SK-N-SH treated with all-trans-retinoic acid at 6 μM for 48 hours (cell line): ENCODE measurements at places on chromosomes 3 and 15.

- no peak for ATAC-seq
Measured at GRCh38 chr15:65963911-65964482, 94.7 kb downstream of the RAB11A start.

DNA sequence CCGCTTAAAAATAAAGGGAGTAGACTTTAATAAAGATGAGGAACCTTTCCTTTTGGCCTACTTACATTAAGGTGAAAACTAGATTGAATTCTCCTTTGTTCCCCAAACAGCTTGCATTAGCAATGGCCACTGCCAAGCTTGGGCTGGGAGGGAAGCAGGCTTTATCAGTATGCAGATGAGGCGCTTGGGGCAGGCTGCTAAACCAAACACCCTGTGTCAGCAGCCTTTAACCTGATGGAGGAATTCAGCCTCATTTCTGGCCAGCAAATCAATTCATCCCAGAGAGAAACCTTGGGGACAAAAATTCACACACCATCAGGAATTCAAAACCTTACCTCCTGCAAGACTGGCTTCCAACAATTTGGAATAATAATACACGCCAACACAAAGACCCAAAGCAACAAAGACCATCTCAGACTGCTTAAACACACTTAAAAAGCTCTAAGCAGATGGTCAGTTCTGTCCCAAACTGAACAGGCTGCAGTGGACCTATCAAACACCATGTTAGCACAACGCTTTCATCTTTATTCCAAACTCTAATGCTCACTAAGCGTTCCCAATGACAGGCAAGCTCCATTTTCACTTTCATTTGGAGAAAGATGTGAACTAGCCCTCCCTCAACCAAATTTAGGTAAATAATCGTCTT, 255.1 kb upstream of the CMC1 start:
- ATAC-seq: no peak

DNA sequence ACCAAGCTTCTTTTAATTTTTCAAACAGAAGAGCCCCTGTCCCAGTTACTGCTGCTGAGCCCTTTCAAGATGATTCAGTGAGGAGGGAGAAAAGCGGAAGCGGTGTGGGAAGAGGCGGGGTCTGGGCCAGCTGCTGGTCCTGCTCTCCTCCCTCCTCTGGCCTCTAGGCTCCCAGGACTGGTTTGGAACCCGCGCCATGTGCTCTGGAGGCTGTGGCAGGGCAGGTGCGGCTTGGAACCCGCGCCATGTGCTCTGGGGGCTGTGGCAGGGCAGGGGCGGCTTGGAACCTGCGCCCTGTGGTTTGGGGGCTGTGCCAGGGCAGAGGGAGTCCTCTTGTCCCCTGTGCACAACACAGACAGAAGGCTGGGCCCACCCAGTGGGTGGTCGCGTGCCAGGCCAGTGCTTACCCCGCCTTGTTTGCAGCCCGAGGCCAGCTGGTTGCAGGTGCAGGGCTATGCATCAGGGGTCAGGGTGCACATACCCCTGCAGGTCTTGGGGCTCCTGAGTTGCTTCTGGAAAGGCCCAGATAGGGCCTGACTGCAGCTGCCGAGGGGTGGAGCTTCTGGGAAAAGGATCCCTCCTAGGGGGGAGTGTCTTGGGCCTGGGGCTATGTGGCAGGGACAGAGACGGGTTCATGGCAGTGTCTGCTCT, 12.2 kb downstream of the ALG1L2 start:
- no peak for ATAC-seq

- ATAC-seq: no peak
Measured at GRCh38 chr3:52388933-52389332, 56.0 kb downstream of the SEMA3G start.

GRCh38 chr3:72440491-72440890, 407.8 kb downstream of the SHQ1 start:
- ATAC-seq: no peak

GRCh38 chr3:41933154-41933676, 28.7 kb downstream of the ULK4 start:
- no peak for ATAC-seq

DNA sequence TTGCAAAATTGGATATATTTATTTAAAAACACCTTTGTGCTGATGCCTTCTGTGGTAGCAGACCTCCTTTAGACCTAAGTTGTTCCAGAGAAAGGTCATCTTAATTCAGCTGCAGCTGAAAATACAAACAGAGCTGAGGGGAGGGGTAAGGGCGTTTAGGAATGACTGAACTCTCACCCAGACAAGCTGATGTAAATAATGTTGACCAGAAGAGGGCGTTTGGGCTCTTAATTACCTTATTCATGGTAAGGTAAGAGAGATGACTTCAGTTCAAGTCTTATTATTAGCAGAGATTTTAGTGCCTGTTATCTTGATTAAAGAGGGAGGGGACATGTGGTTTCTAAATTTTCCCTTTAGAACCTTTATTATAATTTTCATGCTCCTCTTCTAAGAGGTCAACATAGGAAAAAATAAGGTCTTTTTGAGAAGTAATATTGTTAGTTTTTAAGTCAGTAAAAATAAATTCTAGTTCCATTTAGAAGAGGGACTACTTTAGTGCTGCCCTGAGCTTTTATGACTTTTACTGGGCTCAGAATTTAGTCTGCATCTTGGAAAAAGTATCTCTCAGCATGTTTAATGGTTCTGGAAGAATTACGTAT, 46.3 kb downstream of the GPR171 start:
- peak; percentile 91 for ATAC-seq

DNA sequence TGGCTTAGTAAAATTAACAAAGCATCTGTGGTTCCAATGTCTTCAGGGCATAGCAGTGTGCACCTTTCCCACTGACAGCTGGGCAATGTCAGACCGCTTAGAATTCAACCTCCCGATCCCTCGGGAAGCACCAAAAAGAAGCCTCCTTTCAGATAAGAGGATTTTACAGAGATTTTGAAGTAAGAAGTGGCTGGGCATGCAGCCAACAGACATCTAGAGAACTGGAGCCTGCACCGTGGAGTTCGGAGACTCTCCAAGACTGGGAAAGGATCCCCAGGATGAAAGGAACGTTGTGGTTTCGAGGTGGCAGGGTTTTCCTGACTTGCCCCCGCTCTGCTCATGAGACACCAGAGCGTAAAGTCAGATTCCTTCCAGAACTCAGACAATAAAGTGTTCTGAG, 5.3 kb downstream of the FAM174B start:
- ATAC-seq: no peak

- no peak for ATAC-seq
Measured at GRCh38 chr15:50184863-50185504, 3.0 kb downstream of the SLC27A2 start.

- ATAC-seq: peak; percentile 22; the same call in 2 of the 3 replicates
Measured at GRCh38 chr3:37210230-37210629, 35.8 kb upstream of the LRRFIP2 start.

DNA sequence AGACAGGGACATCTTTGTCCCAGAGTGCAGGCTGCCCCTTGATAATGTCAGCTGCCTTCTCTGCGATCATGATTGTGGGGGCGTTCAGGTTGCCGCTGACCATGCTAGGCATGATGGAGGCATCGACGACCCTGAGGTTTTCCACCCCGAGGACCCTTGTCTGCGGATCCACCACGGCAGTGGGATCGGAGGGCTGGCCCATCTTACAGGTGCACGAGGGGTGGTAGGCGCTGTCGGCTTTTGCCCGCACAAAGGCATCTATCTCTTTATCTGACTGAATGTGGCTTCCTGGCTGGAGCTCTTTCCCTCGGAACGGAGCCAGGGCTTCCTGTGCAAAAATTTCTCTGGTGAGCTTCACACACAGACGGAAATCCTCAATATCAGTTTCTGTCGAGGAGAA, 28.4 kb downstream of the CHDH start:
- ATAC-seq: no peak

GRCh38 chr3:148464246-148464645, 233.5 kb upstream of the AGTR1 start:
- no peak for ATAC-seq

GRCh38 chr3:179416681-179417080, 34.6 kb downstream of the GNB4 start:
- ATAC-seq: peak; percentile 94

GRCh38 chr3:100825574-100825973, 116.3 kb downstream of the TFG start:
- ATAC-seq: no peak

DNA sequence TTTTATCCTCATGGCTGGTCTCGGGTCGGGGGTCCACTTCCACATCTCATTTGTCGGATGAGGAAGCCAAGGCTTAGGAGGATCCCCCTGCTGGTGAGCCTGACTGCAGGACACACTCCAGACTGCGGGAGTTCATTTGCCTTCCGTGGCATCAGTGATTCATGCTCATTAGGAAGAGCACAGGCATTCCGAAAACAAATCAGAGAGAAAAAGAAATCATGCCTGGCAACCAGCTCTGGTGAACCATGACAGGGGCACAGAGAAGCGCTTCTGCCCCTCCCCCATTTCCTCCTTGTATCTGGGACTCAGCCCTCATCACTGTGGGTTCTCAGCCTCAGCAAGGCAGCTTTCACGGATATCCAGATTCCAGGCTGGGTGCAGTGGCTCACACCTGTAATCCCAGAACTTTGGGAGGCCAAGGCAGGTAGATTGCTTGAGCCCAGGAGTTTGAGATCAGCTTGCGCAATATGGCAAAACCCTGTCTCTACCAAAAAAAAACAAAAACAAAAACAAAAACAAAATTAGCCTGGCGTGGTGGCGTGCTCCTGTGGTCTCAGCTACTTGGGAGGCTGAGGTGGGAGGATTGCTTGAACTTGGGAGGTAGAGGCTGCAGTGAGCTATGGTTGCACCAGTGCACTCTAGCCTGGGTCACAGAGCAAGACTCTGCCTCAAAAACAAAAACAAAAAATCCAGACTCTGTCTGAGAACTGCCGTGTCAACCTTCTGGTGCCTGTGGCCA, 28.4 kb downstream of the IRAK2 start:
- peak; percentile 85 for ATAC-seq

DNA sequence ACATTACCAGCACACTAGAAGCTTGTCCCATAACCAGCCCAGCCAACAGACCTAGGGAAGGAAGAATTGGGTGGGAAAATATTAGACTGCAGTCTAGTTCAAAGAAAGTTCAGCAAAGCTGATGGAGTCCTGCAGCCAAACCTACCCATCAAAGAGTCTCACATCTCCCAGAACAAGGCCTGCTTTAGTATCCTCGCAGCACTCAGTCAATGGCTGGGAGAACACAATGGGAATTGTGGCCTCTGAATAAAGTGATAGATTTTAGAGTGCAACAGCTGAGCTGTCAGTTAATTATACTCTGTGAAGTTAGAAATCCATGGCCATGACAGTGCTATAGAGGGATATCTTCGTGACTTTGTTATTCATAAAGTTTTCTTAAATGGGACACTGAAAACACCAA, 207.2 kb upstream of the NAALADL2 start:
- no peak for ATAC-seq

DNA sequence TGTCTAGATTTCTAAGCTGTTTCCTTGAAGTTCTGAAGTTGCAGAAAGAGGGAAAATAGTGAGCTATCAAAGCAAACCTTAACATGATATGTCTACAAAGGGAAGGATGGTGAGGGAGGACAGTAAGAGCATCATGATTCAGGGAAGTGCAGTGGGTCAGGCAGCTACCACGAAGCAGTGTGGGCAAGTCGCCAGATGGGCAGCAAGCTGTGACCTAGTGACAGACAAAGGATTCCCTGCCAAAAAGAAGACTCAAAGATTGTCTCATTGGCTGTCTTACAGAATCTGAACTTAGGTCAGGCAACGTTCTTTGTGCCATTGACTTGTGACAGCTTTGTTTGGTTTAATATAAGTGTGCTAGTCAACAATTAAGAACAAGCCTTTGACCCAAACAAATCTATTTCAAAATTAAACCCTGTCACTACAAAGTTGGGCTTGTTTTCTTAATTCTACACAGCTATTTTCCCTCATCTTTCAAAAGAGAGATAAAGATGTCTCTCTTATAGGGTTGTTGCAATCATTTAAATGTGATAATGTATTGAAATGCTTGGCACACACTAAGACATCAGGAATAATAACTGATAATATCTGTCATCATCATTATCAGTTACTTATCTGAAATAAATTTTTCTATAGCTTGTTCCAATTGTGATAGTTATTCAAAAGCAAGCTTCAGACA, 153.3 kb downstream of the ECT2 start:
- no peak for ATAC-seq

DNA sequence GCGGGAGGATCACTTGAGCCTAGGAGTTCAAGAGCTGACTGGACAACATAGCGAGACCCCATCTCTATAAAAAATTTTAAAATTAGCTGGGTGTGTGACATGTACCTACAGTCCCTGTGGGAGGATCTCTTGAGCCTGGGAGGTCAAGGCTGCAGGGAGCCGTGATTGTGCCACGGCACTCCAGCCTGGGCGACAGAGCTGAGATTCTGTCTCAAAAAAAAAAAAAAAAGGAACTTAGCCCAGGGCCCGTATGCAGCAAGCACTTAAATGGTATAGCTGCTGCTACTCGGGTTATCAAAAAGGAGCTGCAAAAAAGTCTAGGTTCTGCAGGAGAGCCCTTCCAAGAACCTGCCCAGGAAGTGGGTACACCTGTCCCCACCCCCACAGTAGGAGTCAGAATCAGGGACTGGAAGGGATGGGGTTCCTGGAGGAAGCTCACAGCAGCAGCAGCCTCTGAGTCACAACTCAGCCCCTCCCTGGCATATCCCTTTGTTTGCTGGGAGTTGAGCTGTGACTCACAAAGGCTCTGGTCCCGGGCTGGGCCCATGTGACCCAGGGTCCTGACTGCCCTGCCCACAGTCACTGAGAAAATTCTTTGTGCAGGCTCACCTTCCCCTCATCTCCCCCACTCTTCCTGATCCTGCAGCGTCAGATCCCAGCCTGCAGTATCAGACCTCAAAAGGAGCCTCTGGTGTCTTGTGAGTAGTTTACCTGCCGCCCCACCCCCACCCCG, at the start of gene SPATA12:
Gene SPATA12 (plus strand): TSS at position 576 of the 733 bp plus-strand sequence. CDS start 13,031 bp downstream, outside the sequence.
- ATAC-seq: peak; percentile 99

GRCh38 chr3:7309641-7310102, 448.8 kb downstream of the GRM7 start:
- no peak for ATAC-seq

- ATAC-seq: no peak
Measured at GRCh38 chr15:96553006-96553405, 222.5 kb downstream of the NR2F2 start.

DNA sequence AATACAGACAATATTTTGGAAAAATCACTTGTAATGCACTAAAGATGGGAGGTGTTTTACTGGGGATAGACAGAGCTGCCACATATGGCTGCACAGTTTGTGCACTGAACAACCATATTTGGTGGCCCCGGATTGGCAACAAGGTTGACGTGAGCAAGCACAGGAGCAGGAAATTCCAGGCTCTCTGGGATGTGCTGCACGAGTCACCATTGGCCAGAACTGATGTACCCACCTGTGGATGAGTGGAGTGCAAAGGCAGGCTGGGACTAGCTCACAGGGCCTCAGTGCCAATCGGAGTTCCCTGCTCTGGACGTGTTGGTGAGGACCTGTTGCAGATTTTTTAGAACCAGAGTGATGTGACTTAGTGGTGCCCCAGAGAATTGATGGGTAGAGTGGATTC, 42.0 kb upstream of the SCAANT1 start:
- no peak for ATAC-seq

DNA sequence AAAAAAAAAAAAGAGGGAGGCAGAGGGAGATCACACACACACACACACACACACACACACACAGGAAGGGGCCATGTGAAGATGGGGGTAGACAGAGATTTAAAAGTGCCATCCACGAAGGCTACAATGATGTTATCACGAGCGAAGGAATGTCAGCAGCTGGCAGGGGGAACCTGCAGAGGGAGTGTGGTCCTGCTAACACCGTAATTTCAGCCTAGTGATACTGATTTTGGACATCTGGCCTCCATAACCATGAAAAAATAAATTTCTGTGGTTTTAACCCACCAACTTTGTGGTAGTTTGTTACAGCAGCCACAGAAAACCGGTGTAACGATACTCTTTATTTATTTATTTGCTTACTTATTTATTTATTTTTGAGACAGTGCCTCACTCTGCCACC, 76.0 kb downstream of the TMCO5A start:
- no peak for ATAC-seq

GRCh38 chr3:112546216-112546759, 15.5 kb downstream of the ATG3 start:
- ATAC-seq: peak; percentile 75; the same call in 2 of the 3 replicates
